ENCODE measurements at places on chromosomes 13 and 19. TPM values are rescaled to one million over a fixed set of nuclear protein-coding genes. Genes with fewer than 3 reads are reported as not detected.
A peak's percentile ranks its signal among the peaks of the same experiment; 100 is the strongest.

ISYNA1 gene
- 68.6 TPM for total RNA-seq

C1QTNF9B gene
- total RNA-seq = not detected

TMEM221 gene
- 0.13 TPM for total RNA-seq

ACER1 gene
- not detected for total RNA-seq

DNA sequence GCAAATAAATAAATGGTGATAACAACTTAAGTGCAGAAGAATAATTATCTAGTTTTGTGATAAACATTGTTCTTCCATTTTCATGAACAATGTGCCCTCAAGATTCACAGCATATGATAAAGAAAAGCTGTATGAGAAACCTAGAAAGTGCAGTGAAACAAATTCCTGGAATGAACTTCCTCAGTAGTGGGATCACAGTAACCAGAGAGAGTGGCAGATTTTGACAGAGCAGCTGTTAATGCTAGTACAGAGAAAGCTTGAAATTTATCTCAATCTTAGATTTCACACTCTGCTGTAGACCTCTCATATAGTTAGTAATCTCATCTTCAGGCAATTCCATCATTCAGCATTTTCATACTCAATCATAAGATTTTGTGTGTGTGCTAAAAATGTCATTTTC, 664.9 kb downstream of the PCDH9 start:
- peak; percentile 20 for DNase-seq

- DNase-seq = no peak
Observed at GRCh38 chr13:77580748-77581147, 45.2 kb downstream of the SCEL start.

- peak; percentile 58 for DNase-seq
Observed at GRCh38 chr19:40257096-40257517, 28.0 kb downstream of the AKT2 start.

DNA sequence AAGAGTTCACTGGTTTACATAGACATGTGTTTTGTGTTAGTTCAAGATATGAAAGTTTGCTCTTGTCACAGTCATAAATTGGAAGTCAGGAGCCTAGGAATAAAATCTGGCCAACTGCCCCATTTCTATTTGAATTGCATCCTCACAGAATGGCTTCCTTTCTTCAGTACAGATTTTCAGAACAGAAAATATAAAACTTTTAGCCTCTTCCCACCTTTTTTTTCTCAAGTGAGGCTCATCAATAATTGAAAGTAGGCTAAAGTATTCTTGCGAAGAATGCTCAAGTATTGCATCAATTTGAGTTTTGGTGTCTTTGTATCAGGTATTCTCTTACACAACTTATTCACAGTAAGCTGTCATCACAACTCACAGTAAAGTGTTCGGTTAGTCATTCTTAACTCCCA, 802.7 kb downstream of the PCDH9 start:
- peak; percentile 67 for DNase-seq

GRCh38 chr19:8501981-8502380, 459 bp downstream of the PRAM1 start:
- DNase-seq = no peak

GRCh38 chr19:867301-867793, 7.9 kb downstream of the CFD start:
- no peak for DNase-seq

DNA sequence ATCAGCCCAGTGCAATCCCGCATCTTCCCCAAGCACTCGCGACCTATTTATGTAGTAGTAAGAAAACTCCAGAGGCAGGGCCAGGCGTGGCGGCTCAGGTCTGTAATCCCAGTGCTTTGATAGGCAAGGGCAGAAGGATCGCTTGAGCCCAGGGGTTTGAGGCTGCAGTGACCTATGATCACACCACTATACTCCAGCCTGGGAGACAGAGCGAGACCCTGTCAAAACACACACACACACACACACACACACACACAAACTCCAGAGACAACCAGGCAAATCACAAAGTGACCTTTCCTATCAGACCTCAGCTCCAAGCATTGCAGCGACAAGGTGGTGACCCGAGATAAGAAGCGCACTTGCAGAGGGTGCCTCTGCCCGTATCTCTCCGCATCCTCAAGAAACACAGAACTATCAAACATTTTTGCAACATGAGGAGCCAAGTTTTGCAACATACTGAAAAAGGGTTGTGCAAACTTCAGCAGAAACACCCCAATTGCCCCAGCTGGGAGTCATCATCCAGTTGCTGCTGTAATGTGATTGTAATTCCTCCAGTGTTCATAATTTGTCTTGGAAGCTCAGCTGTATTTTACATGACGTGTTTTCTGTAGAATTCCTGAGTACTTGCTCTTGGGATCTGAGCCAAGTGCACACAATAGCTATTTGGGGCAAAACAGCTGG, 8.7 kb upstream of the KLF2 start:
- DNase-seq = peak; percentile 95

GRCh38 chr19:29090783-29091526, 122.0 kb downstream of the UQCRFS1 start:
- DNase-seq = no peak

- DNase-seq = no peak
Observed at GRCh38 chr13:31330236-31330635, 130.5 kb downstream of the B3GLCT start.
